ENCODE measurements at places on chromosomes 2 and 18.

- DNase-seq: no peak
Observed at GRCh38 chr18:35581898-35582641, 530 bp downstream of the GALNT1 start.

GRCh38 chr18:8741532-8741931, 36.2 kb downstream of the MTCL1 start:
- DNase-seq: no peak

DNA sequence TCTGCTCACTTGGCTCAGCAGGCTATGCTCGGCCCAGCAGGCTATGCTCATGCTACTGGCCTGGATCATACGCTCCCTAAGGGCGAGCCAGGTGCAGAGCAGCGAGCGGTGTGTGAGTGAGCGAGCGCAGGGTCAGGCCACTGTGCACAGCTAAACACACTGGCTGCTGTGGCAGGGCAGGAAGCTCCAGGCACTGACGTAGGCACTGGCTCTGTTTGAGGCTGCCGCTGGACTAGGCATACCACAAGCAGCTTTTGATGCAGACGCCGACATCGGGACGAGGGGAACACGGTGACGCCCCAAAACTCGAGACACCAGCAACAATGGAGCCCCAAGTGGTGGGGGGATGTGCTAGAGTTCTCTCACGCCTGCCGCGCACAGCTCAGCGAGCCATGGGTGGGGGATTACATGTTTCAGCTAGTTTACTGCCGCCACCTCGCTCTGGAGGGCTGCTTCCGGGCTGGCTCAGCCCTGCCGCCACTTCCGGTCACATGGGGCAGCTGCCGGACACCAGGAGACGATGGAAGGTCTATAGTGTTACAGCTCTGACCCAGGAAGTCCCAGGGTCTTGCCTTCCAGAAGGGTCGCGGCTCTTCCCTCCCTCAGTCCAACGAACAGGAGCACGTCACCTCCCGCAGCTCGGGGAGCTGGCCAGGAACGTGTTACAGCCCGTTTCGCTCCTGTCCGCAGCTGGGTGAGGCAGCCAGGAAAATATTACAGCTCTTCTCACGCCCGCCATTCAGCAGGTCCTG, 1176.9 kb upstream of the LRRTM1 start:
- no peak for DNase-seq

DNA sequence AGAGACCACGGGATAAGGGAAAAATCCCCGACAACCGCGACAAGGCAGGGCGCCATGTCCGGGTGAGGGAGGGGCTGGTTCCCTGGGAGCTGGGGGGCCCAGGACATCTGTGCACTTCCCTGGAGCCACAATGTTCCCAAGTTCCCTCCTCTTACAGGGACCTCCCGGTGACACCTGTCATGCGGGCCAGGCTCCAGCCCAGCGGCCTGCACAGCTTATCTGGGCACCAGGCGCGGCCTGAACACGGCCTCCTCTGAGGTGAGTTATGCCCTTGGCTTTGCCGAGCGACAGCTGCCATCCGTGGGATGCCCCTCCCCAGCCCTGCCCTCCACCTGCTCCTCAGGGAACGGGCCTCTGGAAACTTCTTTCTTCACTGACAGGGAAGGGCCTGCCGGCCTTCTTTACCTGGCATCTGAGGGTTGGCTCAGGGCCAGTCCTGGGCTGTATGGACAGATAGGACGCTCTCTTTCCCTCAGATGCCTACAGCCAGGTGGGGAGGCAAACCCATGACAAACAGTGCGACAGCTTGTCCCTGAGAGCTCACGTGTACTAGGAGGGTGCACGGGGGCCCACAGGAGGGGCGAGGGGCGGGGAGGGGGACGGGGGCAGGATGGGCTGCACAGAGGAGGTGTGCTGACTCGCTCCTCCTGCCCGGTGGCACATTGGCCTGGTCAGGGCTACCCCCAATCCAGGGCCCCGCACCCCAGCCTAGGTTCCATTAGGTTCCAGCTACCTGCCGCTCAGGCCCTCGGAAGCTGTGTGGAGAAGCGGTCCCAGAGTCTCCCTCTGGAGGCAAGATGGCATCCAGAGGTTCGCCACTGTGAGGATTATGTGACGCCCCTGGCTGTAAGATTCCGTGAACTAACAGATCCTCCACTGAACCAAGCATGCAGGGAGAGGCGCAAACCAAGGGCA, 34.9 kb upstream of the HPCAL1 start:
- DNase-seq: no peak

- DNase-seq: no peak
Observed at GRCh38 chr2:180679693-180680092, 300.7 kb upstream of the UBE2E3 start.

GRCh38 chr2:71861186-71862160, 286.2 kb downstream of the CYP26B1 start:
- DNase-seq: no peak

GRCh38 chr2:3704692-3705091, 1.3 kb downstream of the DCDC2C start:
- no peak for DNase-seq

DNA sequence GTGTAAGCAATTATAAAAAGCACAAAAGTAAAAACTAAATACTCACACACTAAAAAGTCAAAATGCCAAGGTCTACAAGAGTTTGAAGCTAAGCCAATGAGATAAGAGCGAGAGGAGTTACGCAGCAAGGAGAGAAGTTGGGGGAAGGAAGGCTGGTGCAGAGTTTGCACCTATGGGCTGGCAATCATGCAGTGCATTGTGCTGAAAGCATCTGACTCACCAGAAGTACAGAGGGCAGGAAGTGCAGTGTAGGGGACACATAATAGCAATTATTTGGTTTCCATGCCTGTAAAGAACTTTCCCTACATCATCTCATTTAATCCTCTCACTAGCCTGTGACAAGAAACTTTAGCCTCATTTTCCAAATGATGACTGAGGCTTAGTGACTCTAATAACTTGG, 142.7 kb upstream of the KYNU start:
- DNase-seq: no peak

DNA sequence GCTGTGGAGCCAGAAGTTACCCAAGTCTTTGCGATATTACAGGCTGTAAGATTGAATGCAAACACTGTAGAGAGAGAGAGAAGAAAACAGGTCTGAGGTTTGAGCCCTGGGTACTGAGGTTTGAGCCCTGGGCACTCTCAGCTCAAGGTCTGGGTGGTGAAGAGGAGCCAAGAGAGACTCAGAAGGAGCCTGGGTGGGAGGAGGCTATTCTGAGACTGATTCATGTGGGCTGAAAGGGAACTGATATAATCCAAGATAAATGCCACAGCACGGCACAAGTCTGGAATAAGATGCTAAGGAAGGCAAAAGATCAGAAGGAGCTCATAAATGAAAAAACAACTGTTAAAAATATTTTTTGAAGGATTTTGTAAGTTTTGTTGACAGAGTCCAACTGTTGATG, 407.6 kb upstream of the HS6ST1 start:
- no peak for DNase-seq

GRCh38 chr2:7609974-7610373, 692.8 kb downstream of the RNF144A start:
- DNase-seq: no peak

- no peak for DNase-seq
Observed at GRCh38 chr2:233101816-233102215, 41.7 kb downstream of the INPP5D start.

DNA sequence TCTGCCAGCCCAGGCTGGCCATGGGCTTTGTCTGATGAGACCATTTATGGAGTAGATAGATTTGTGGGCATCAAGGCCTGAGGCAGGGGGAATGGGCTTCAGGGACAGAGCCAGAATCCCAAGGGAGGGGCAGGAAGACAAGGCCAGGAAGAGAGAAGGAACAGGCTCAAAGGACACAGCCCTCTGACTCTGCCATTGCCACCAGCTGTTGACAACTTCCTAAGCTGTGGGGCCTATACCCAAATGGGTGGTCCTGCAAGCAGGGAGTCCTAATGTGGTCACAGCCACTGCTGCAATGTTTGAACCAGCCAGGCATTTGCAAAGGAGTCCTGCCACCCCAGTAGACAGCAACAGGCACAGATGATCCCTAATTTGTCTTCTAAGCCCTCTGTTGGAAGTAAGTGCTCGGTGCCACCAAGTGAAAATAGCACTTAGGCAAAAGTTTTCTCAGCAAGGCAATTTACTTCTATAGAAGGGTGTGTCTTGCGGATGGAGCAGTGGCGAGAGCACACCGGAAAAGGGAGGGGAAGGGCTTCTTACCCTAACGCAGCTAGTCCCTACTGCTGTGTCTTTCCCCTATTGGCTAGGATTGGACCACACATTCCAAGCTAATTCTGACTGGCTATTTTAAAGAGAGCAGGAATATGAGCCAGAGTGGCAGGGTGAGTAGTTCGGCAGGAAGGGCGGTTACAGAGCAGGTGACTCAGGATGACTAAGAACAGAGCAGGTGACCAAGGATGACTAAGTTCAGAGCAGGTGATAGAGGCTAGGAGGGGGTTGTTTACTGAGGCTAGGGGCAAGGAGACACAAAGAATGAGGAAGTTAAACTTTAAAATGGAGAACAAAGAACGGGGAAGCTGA, 47.2 kb downstream of the C1QL2 start:
- no peak for DNase-seq

DNA sequence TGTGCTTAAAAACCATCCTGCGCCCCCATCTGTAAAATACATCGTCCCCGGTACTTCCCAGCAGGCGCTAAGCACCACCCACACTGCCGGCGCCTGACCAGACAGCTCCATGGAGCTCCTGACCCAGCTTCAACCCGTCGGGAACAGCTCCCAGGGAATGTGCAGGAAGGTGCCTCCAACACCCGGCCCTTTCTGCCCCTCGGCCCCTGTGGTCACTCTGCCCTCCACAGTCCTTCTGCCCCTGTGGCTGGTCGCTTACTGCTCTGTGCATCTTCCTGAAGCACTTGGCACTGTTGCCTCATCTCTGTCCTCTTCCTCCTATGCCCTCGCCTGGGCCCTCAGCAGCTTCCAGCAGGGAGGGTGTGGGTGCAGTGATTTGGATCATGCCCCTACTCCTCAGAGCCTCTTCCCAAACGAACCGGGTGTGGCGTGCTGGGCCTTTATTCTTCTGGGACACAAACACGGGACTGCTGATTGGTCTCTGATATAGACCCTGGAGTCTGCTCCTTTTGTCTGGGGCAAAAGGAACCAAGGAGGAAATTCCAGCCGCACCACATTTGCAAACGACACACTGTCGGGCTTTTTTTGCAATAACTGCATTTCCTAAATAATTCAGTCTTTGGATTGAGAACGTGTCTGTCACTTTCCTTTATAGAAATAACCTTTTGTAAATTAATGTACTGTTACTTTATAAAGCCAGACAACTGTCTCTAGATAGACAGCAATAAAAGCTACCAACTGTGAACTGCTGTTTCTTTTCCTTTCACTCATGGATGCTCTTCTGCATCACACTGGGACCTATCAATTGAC, 65.9 kb downstream of the ADI1 start:
- DNase-seq: no peak

- no peak for DNase-seq
Observed at GRCh38 chr2:48461721-48462120, 68.2 kb upstream of the STON1 start.

GRCh38 chr2:209498614-209499013, 74.8 kb downstream of the MAP2 start:
- no peak for DNase-seq

DNA sequence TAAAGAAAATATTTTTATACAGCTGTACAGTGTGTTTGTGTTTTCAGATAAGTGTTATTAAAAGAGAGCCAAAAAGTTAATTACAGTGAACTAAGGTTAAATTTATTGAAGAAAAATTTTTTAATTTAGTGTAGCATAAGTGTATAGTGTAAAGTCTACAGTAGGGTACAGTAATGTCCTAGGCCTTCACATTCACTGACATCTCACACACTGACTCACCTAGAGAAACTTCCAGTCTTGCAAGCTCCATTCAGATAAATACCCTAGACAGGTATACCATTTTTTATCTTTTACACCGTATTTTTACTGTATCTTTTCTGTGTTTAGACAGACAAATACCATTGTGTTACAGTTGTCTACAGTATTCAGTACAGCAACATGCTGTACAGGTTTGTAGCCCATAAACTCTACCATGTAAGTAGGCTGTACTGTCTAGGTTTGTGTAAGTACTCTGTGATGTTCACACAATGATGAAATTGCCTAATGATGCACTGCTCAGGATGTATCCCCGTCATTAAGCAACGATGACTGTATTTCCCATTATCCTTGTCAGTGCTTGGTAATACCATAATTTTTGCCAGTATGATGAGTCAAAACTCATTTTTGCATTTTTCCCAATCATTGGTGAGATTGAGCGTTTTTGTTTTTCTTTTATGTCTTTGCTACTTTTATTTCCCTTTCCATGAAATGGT, 48.2 kb upstream of the B3GNT2 start:
- DNase-seq: no peak

GRCh38 chr2:32772638-32773447, 145.0 kb downstream of the TTC27 start:
- peak; percentile 9 for DNase-seq

- DNase-seq: no peak
Observed at GRCh38 chr2:72130659-72131360, 16.9 kb downstream of the CYP26B1 start.

DNA sequence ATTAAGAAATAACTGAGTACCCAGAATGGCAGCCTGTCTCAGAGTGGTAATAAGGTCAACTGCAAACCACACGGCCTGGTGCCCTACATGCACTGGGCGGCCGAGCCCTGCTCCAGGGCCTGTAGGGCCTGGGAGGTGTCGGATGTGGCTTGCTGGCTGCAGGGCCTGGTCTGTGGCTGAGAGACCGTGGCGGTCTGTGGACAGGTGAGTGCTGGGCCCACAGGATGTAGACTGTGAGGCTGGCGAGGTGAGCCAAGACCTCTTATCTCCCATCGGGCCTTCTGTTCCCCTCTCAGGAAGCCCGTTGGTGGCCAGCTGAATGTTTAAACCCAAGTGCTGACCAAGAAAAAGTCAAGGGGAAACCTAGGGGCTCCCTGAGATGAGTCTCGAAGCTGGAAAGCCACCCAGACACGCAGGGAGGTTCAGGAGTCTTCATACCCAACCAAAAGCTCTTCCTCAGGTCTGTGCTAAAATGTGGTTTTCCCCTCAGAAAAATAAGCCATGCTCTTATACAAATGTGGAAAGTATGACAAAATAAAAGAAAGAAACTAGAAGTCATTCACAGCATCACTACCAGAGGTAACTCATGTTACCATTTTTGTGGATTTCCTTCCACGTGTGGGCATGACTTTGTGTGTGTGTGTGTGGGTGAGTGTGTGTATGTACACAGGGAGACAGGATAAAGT, 47.7 kb upstream of the CTDP1 start:
- DNase-seq: no peak

GRCh38 chr2:240623531-240624010, 1.7 kb upstream of the GPR35 start:
- DNase-seq: no peak

GRCh38 chr2:9239616-9240015, 33.0 kb downstream of the ASAP2 start:
- DNase-seq: no peak

DNA sequence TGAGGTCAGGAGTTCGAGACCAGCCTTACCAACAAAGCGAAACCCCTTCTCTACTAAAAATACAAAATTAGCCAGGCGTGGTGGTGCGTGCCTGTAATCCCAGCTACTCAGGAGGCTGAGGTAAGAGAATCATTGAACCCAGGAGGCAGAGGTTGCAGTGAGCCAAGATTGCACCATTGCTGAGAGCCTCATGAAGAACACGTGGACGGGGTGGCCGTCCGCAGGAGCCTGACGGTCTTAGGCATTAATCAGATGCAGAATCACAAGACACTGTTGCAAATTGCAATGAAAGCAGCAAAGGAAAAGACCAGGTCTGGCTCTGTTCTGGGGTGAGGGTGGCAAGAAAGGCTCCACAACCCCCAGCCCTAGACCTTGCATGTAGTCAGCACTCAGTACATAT, 104.0 kb upstream of the SLC66A3 start:
- DNase-seq: no peak
